ENCODE measurements at places on chromosomes 3 and 15.

DNA sequence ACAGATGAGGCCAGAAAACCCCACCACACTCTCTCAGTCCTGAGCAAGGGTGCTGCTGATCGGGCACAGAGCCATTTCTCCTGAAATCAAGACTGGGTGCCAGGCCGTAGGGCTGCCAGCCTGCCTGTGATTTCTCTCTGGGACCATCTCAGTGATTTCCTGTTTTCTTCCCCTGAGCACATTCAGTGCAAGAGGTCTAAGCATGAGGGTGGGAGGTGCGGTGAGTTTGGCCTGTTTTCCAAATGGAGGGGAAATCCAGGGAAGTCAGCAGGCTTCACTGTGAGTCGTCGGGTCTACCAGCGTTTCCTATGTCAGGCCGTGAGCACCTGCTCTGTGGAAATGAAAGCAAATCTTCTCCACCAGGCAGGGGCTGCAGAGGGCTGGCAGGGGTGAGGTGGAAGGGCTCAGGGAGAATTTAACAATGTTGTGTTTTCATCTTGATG lies 82.3 kb downstream of the ST6GAL1 start:
- DNase-seq, result peak; percentile 34

DNA sequence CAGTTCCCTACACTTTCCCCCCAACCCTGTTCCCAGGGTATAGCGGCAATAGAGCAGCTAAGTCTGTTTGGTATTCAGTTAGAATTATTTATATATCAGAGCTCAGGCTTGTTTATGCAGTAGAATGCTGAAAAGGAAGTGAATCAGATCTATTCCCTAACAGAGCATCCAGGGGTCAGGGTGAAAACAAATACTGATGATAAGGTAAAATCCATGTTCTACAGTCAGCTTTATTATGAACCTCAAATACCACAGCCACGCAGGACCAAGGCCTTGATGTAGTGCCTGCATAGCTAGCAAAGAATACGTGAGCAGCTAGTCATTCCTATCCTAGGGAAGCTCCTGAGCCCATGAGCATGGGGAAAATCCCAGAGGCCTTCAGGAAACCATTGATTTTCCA lies 229.7 kb upstream of the ICE2 start:
- DNase-seq, result no peak

- no peak for DNase-seq
These were observed 484.2 kb downstream of the MECOM start for GRCh38 chr3:169179321-169179720.

DNA sequence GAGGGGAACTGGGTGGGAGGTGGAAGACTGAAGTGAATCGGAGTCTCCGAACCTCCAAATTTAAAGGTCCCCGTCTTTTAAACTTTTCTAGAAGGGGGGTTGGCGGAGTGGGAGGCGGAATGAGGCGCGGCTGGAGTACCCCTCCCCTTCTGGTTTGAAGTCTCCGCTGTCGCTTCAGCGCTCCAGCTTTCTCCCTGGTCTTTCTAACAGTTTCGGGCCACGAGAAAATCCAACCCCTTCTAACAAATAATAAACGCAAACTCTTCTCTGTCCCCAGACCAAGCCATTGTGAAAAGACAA lies 2.5 kb upstream of the MECOM start:
- DNase-seq, result no peak

DNA sequence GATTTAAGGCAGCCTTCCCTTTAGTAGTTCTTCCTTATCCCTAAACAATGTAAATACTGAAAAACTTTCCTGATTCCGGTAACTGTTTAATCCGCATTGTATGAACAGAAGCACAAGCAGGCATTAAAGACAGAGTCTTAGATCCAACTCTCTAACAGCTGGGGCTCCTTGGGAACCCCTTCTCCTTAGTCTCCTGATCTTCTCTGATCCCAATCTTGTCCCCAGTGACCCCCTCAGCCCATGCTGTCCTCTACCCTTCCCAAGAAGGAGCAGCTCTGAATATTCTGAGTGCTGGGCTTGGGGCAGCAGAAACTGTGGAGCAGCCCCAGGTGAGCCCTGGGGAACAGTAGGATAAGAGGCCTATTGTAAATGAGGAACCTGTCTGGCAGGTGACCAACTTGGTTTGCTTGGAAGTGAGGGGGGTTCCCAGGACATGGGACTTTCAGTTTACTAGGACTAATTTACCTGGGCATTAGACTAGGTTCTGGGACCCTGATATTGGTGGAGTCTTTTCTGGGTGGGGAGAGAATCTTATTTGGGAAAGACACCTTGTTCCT lies 13.0 kb upstream of the SLC30A4 start:
- no peak for DNase-seq

GRCh38 chr3:124032311-124032880 lies 40.5 kb upstream of the ROPN1 start:
- no peak for DNase-seq

GRCh38 chr15:89841306-89841705 lies 26.7 kb upstream of the ANPEP start:
- no peak for DNase-seq

DNA sequence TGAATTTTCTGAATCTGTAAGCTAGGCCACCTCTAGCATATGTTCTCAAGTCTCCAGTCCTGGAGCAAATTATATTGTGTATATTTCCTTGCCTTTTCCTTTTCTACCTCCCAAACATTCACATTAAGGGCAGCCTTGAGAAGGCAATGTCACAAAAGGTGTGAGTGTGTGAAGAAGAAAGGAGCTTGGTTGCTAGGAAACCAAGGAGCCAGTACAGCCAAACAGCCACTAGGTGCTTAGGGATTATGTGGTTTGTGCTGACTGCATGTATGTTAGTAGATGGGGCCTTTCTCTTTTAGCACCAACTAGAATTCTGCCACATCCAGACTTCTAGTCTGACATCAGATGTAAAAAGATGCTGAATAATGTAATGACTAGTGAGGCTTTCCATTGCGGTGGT lies 118.8 kb upstream of the DAZL start:
- no peak for DNase-seq

DNA sequence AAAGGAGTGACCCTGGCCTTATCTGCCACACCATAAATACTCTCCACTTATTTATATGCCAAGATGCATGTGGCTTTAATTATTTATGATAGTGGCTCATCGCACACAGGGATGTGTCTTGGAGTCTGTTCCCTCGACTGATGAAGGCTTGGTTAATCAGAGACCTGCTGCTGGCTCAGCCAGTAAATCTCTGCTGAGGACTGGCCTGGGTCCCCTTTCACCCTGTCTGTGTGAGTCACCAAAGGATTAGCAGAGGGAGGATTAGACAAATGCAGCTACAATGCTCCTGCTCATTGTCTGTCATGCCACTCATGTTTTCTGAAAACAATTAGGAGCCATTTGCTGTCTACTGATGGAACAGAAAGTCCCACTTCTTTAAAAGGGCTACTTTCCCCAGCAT lies 226.8 kb downstream of the NTRK3 start:
- no peak for DNase-seq

DNA sequence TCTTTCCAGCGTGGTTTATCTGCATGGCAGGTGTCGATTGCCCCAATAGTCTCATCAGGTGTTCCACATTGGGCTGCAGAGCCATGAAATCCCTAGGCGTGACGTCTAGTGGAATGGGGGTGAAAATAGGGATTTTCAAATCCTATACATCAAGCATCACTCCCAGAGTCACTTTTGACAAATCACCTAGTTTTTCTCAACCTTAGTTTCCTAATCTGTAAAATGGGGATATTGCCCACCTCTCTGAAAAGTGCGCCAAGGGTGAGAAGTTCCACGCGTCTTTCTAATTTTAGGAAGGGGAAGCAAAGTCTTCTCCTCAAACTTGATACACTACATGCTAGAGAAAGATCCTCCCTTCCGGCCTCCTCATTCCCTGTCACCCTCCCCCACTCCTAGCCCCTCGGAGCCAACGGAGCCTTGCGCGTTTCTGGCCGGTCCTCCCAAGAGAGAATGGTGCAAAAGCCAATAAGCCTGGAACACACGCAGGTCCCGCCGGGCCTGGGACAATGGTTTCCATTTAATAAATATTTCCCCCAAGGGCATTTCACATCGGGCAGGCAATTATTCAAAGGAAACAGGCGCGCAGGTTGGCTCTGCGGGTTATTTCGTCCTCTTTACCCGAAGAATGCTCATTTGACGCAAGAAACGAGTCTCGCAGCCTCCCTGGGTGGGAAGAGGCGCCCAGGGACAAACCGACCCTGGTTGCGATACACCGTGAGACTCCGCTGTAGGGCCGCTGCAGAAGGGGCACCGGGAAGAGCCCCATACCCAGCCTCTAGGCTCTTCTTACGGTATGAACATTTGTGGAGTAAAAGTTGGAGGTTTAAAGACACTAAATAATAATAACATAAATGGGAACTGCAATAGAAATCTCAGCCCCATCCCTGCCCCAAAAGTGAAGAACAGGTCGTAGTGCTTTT lies 1.2 kb upstream of the SOX14 start:
- no peak for DNase-seq

GRCh38 chr15:27458345-27459084 lies 487.5 kb downstream of the GABRG3 start:
- no peak for DNase-seq

DNA sequence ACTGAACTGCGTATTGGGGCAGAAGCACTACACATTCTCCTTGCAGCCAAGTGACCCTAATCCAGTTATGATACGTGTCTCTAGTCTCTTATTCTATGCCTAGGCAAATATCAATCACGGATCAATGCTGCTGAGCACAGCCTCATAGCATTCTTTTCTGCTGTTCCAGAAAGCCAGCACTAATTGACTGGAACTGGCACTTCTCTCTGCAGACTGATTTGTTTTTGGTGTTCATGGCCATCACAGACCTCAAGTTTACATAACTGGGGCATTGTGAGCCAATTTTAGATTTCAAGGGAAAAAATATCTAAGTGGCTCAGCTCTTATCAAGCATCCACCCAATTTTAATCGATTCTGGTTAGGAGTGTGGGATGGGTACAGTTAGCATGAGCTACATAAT lies 37.9 kb downstream of the GLDN start:
- DNase-seq, result no peak

DNA sequence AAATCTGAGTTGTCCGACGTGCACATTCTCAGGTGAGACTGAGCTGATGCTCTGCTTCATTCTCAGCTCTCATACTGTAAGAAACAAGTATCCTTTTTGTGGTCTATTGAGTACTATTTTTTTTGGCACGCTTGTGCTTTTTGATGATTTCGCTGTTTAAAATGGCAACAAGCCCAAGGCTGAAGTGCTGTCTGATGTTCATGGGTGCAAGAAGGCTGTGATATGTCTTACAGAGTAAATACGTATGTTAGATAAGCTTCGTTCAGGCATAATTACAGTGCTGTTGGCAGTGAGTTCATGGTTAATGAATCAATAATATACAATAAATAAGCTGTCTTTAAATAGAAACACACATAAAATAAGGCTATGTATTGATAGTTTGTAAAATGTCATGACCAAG lies 27.2 kb downstream of the AQR start:
- DNase-seq, result no peak

DNA sequence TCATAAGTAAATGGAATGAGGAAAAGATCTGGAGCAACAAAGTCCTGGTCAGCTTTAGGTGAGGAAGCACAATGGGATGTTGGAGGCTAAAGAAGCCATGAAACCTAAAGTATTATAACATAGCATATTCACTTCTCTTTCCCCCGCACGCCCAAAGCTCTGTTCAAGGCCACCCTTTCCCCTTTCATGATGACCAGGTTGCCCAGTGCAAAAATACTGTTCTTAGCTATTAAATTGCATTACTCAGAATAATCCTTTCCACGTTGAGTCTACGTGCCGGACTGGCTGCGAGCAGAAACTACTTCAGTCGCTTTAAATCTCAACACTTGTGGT lies 589 bp upstream of the MAPKBP1 start:
- DNase-seq, result no peak

- DNase-seq, result no peak
These were observed 6.6 kb downstream of the GABRB3 start for GRCh38 chr15:26766262-26766661.

DNA sequence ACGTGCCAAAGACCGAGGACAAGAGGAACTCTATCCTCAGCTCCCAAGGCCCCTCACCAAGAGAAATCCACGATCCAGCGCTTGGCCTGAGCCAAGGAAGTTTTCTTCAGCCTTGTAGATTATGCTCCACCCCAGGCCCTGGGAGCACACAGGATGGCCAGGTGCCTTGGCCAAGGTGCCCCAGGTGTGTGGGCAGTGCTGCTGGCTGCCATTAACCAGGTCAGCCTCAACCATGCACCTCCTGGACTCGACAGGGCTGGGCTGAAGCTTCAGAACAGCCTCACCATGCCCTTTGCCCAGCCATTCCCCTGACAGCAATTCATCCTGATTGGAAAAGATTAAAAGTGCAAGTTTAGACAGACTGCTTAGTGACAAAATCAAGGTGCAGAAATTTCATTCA lies 10.9 kb upstream of the MESP1 start:
- DNase-seq, result no peak

GRCh38 chr3:27454461-27454860 lies 29.7 kb downstream of the SLC4A7 start:
- no peak for DNase-seq

DNA sequence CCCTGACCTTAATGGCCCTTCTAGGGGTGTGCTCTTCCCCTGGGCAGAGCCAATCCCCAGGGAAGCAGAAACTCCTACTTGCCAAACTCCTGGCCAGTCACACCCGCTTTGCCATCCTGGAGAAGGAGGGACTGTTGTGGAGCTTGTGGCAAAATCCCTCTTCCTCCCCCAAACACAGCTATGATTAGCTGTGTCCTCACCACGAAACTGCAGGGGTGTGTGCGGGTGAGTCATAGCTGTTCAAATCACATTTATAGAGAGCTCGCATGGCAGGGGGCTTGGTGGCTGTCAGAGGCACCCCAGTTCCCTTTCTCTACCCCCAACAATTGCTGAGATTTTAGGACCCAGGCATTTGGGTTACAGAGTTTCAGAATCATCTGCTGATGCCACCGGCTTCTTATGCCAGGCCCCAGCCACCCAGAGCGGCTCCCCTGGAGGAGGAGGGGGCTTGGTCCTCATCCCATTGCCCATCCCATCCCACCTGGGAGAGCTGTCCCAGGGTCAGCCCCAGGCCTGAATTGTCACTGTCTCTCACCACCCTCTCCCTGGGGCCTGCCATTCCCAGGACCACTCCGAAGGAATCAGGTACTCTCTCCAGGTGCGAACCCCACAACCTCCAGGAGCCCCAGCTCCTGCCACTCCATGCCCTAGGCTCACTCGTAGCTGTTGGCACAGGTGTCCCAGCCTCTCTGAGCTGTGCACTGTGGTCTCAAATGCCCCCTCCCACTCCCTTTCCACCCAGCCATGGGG lies 28.8 kb upstream of the MAGEF1 start:
- DNase-seq, result peak; percentile 63

DNA sequence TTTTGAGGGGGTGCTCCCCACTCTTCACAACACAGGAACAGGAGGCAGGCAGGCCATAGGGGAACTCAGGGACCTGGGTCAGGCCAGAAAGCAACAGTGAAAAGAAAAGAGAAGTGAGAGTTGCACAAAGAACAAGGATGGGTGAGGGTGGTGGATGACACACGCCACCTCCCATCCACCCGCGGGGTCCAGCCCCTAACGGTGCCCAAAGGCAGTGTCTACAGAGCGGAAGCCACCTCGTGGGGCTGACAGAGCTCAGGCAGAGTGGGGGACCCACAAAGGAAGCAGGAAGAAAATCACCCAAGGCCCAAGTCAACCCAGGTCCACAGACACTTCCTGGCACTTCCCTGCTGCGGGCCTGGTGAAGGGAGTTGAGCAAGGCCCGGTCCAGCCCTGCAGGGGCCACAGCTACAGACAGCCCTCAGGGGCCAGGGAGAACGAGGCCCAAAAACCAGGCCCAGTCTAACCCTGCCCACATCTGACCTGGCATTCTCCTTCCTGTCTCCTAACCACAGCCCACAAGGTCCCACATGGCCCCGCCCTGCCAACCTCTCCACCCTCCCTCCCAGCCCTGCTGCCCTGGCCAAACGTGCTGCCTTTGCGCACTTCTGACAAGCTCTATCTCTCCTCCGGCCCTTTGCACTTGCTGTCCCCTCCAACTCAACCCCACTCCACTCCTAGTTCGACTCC lies 5.9 kb downstream of the NUP210 start:
- DNase-seq, result peak; percentile 97

Measured in NB4 (cell line).